ENCODE measurements at places on chromosomes 5 and 9. TPM values are rescaled to one million over a fixed set of nuclear protein-coding genes. Genes with fewer than 3 reads are reported as not detected.

- no peak for DNase-seq
Measured at GRCh38 chr9:89562186-89562814, 42.5 kb upstream of the GADD45G start.

DNA sequence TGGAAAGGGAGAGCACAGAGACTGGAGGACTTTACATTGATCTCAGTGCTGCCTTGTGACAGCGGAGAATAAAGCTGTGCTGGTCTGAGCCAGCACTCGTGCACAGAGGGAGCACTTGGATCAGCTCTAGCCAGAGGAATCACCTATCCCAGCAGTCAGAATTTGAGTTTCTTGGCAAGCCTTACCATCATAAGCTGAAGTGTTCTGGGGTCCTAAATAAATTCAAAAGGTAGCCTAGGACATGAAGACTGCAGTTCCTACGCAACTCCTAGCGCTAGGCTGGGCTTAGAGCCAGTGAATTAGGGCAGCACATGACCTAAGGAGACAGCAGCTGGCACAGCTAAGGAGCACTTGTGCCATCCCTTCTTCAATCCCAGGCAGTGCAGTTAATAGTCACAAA is 119.5 kb downstream of the HMHB1 start:
- no peak for DNase-seq

- no peak for DNase-seq
Measured at GRCh38 chr5:4563400-4563799, 576.7 kb upstream of the ADAMTS16 start.

DNA sequence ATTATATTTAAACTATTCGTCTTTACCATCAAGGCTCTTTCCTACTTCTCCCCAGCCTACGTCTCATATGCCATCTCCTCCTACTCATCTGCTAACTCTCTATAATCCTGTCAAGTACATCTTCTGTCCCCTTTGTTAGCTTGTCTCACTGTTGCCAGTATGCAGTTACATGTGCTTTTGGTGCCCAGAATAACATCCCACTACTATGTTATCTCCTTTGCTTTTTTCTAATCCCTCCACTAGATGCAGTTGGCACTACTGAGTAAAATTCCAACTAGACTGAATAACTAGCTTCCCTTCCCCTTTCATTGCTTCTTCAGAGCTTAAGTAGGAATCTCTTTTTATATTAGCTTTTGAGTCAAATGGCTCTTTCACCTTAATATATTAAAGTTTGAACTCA is 3.0 kb upstream of the ARRDC3 start:
- DNase-seq, result no peak

DNA sequence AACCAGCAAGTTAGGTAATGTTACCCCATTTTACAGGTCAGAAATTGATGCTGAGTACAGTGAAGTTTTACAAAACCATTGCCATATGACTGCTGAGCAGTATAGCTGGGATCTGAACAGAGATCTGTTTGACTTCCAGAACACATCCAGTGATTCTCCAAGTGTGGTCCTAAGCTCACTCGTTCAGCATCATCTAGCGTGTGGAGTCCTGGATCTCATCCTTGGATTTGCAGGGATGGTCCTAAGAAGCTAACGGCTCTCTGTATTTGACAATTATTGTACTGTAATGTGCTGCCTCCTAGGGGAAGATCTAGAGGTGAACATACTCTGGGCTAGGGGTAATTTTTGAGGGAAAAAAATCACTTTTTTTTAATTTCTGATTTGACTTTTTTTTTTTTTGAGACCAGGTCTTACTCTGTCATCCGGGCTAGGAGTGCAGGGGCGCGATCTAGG is 1.4 kb downstream of the SLC26A2 start:
- DNase-seq, result no peak

The PCDH12 gene
- 0.12 TPM for total RNA-seq

GRCh38 chr5:143309661-143310431 is 93.6 kb downstream of the NR3C1 start:
- no peak for DNase-seq

- DNase-seq, result no peak
Measured at GRCh38 chr5:169412831-169413230, 111.9 kb upstream of the SLIT3 start.

- DNase-seq, result no peak
Measured at GRCh38 chr5:39422036-39422606, 2.7 kb downstream of the DAB2 start.

- DNase-seq, result no peak
Measured at GRCh38 chr5:98786191-98786853, 12.9 kb downstream of the RGMB start.

GRCh38 chr5:145521066-145521465 is 314.1 kb downstream of the PRELID2 start:
- DNase-seq, result no peak

DNA sequence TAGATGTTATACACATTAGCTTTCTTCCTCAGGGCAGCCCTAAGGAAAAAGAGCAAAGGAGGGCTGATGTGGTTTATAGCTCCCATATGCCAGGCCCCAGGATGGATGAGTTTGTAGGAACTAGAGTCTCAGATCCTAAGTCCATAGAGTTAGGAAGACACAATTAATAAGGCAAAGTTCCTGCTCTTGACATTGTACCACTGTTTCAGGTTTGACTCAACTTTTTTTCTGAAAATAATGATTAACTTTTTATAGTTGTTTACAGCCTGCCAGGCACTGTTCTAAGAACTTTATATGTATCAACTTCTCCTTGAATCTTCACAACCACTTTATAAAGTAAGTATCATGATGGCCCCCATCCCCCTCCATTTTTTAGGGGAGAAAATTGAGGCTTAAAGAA is 339.5 kb downstream of the PDE4D start:
- no peak for DNase-seq
